Right ventricle myocardium superior (tissue), 1 donor: ENCODE measurements at places on chromosomes 2 and 18. TPM values are rescaled to one million over a fixed set of nuclear protein-coding genes. Genes with fewer than 3 reads are reported as not detected.

Gene MAPK4
- 26.9 TPM for total RNA-seq

Gene FAHD2A
- total RNA-seq: 39.9 TPM

Gene MC5R
- not detected for total RNA-seq

Gene EMILIN1
- 17.4 TPM for total RNA-seq

Gene TSPYL6
- not detected for total RNA-seq

Gene ALPP
- total RNA-seq: not detected

Gene TCF4
- total RNA-seq: 59.5 TPM

Gene AAMP
- 48.4 TPM for total RNA-seq

Gene PRKAG3
- not detected for total RNA-seq

Gene SLC11A1
- total RNA-seq: 4.4 TPM

Gene B3GNT7
- 7.7 TPM for total RNA-seq

Gene ABCG5
- not detected for total RNA-seq

Gene FAHD2B
- 31.8 TPM for total RNA-seq

Gene FABP1
- total RNA-seq: not detected

Gene CDK5R2
- not detected for total RNA-seq

Gene WDR35
- 4.2 TPM for total RNA-seq

Gene ST6GAL2
- not detected for total RNA-seq

Gene CKAP2L
- total RNA-seq: 0.30 TPM

Gene SNED1
- 8.0 TPM for total RNA-seq

Gene UGT1A4
- total RNA-seq: not detected

Gene CCDC121
- 6.1 TPM for total RNA-seq

Gene CSRNP3
- 4.1 TPM for total RNA-seq

Gene NYAP2
- total RNA-seq: not detected

Gene GAREM2
- 1.3 TPM for total RNA-seq

Gene ANKRD62
- total RNA-seq: not detected

Gene G6PC2
- not detected for total RNA-seq

Gene RND3
- total RNA-seq: 20.4 TPM

Gene ZNF804A
- not detected for total RNA-seq

Gene MRPL33
- 356 TPM for total RNA-seq

Gene KCNE4
- total RNA-seq: 3.2 TPM

Gene C2orf80
- total RNA-seq: not detected

Gene DNER
- total RNA-seq: 2.3 TPM

Gene SLC38A11
- total RNA-seq: 0.48 TPM

Gene STPG4
- total RNA-seq: not detected

Gene OSBPL1A
- total RNA-seq: 79.9 TPM

Gene C2orf66
- not detected for total RNA-seq

Gene ALPG
- total RNA-seq: not detected

Gene C18orf63
- not detected for total RNA-seq

Gene SLC14A1
- total RNA-seq: 32.8 TPM

Gene MAP3K19
- not detected for total RNA-seq

Gene CWC22
- 11.6 TPM for total RNA-seq

Gene PLEKHH2
- total RNA-seq: 1.2 TPM

Gene MYCN
- 0.24 TPM for total RNA-seq
